Glomerular endothelial cell (primary cell): ENCODE measurements at places on chromosomes 5 and 9.
A peak's percentile ranks its signal among the peaks of the same experiment; 100 is the strongest.

DNA sequence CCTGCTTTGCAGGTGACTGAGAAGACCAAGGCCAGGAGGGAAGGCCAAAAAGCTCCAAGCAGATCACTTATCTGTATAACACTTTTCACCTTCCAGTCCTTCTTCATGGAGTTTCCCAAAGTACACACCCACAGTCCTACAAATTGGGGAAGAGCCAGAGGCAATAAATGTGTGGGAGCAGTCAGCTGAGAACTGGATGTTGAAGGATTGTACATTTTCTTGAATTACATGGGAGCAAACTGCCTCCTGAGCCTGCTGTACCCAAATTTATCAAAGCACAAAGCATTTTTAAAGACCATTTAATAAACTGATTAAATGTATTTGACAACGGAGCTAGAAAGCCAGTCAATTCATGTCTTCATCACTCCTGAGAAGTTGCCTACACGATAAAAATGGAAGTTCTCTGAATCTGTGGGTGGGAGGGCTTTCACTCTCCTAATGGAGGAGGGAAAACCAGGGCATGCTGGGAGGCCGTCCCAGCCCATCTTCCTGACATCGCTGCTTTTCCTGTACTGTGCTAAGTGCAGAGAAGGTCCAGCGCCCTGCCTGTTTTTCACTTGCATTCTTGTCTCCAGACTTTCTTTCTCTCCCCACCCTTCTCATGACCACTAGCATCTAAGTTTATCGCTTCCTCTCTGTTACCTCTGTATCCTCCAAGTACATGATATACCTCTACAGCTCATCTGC, 79.0 kb downstream of the KCNIP1 start:
- DNase-seq: no peak

GRCh38 chr9:125387861-125388524, 126.4 kb downstream of the GAPVD1 start:
- DNase-seq: no peak

GRCh38 chr5:40206030-40206429, 473.7 kb upstream of the PTGER4 start:
- no peak for DNase-seq

DNA sequence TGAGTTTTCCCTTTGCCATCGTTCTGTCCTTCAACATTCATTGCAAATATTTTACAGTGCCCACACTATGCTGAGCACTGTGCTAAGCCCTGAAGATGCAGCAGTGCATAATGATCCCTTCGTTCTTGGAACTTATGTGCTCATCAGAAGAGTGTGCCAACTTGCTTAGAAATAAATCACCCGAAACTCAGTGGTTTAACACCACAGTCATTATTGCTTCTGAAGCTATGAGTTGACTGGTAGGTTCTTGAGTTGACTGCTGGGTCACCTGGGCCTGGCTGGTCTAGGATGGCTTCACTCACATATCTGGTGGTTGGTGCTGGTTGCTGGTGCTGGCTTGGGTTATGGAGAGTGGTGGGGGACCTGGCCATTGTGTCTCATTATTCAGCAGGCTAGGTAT, 20.9 kb downstream of the PCSK5 start:
- no peak for DNase-seq

DNA sequence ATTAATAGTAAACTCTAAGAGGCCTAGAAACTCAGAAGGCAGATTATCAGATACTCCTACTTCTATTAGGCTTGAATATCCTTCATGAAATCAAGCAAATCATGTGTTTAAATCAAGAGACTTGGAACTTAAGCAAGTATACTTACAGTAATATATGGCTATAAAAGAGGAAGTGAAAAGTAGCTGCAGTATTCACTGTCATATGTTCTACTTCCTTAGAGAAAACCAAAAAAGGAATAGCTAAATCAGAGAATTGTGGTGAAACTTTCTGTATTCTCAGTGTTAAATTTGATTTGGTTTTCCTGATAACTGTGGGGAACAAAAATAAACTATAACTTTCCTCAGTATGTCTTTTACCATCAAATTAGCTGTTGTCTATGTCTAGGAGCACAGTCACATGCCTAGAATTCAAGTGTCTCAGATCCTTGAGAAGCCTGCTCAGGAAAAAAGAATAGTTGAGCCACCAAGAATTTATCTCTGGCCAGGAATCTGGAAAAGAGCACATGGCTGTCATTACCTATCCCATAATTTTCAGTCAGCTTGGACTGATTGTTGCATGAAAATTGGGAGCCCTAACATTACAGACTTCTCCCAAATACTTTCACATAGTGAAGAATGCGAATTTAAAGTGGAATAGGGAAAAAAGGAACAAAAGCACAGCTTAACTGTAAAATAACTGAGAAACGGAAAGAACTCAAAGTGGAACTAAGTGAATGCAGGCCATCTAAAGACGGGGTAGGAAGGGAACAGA, 1.7 kb downstream of the FKBP15 start:
- no peak for DNase-seq

DNA sequence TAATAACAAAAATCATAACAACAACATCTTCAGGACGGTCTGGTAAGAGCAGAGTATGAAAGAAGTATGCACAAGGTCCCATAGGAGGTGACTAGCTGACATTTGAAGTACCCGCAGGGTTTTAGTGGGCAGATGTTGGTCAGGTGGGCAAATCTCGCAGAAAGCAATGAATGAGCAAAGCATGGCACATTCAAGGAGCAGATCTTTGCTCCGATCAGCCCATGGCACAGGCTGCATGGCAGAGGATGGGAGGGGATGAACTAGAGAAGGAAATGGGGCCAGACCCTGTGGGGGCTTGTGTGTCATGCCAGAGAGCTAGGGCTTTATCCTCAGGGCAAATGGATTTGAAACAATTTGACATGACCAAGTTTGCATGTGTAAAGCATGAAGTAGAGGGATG, 90.0 kb downstream of the SEMA6A start:
- no peak for DNase-seq

DNA sequence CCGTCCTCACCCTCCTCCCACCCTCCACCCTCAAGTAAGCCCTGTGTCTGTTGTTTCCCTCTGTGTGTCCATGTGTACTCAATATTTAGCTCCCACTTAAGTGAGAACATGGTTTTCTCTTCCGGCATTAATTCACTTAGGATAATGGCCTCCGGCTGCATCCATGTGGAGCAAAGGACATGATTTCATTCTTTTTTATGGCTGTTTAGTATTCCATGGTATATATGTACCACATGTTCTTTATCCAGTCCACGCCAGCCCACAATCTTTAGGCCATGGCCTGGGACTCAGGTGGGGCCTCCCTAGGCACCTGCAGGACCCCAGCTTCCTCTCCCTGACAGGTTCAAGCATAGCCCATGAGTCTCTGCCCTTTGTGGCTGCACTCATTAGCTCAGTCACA, 22.9 kb downstream of the UNC5A start:
- no peak for DNase-seq

DNA sequence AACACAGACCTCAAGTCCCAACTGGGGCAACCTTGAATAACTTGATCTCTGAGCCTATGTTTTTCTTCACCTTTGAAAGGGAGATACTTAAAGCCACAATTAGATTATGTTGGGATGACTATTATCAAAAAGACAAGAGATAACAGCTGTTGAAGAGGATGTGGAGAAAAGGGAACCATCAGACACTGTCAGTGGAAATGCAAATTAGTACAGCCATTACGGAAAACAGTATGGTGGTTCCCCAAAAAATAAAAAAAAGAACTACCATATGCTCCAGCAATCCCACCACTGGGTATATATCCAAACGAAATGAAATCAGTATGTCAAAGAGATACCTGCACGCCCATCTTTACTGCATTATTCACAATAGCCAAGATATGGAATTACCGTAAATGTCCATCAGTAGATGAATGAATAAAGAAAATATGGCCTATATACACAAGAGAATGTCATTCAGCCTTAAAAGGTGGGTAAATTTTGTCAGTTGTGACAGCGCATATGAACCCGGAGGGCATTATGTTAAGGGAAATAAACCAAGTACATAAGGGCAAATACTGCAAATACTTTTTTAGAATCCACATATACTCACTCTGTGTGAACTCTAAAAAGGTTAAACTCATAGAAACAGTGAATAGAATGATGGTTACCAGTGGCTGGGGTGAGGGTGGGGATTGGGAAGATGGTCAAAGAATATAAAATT, 12.7 kb downstream of the FAT2 start:
- DNase-seq: no peak

- no peak for DNase-seq
Observed at GRCh38 chr9:15423231-15423985, 732 bp downstream of the SNAPC3 start.

- no peak for DNase-seq
Observed at GRCh38 chr5:90590-91547, 1.1 kb upstream of the PLEKHG4B start.

- no peak for DNase-seq
Observed at GRCh38 chr5:140262839-140263238, 40.1 kb downstream of the PFDN1 start.

- peak; percentile 20 for DNase-seq
Observed at GRCh38 chr9:4356306-4356705, 56.4 kb upstream of the GLIS3 start.

- no peak for DNase-seq
Observed at GRCh38 chr5:31983851-31984250, 190.3 kb downstream of the GOLPH3 start.

- no peak for DNase-seq
Observed at GRCh38 chr9:129489838-129490582, 130.9 kb downstream of the C9orf50 start.

GRCh38 chr9:117080765-117081390, 334.0 kb downstream of the ASTN2 start:
- no peak for DNase-seq

DNA sequence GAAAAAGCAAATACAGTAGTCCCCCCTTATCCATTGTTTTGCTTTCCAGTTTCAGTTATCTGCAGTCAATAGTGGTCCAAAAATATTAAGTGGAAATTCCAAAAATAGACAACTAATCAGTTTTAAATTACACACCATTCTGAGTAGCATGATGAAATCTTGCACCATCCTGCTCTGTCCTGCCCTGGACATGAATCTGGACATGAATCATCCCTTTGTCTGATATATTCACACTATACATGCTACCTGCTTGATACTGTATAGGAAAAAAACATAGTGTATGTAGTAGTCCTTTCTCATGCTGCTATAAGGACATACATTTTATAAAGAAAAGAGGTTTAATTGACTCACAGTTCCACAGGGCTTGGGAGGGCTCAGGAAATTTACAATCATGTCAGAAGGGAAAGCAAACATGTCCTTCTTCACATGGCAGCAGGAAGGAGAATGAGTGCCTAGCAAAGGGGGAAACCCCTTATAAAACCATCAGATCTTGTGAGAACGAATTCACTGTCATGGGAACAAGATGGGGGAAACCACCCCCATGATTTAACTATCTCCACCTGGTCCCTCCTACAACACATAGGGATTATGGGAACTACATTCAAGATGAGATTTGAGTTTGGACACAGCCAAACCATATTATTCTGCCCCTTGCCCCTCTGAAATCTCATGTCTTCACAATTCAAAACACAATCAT, 153.9 kb downstream of the ARRDC3 start:
- no peak for DNase-seq

GRCh38 chr5:155871623-155872022, 455.3 kb upstream of the SGCD start:
- DNase-seq: no peak
